ENCODE measurements at places on chromosomes 1 and 21.

DNA sequence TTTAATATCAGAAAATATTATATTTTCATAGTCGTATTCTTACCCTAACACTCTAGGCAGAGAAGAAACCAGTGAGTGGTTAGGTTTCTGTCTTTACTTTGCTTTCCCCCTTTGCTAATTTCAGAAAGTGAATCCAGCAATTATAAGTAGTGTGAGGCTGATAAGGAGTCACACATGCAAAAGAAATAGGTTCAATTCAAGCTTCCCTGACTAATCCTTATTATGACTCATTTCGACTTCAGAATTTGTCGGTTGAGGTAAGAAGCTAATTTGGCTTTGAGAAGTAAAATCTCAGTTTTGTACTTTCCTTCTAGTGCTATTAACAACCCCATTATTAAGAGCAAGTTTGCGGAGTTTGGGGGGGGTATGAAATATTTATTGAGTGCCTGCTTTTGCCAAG, 22.4 kb downstream of the ESRRG start:
- DNase-seq: no peak

GRCh38 chr1:54465351-54465811, 59.2 kb upstream of the SSBP3 start:
- no peak for DNase-seq

DNA sequence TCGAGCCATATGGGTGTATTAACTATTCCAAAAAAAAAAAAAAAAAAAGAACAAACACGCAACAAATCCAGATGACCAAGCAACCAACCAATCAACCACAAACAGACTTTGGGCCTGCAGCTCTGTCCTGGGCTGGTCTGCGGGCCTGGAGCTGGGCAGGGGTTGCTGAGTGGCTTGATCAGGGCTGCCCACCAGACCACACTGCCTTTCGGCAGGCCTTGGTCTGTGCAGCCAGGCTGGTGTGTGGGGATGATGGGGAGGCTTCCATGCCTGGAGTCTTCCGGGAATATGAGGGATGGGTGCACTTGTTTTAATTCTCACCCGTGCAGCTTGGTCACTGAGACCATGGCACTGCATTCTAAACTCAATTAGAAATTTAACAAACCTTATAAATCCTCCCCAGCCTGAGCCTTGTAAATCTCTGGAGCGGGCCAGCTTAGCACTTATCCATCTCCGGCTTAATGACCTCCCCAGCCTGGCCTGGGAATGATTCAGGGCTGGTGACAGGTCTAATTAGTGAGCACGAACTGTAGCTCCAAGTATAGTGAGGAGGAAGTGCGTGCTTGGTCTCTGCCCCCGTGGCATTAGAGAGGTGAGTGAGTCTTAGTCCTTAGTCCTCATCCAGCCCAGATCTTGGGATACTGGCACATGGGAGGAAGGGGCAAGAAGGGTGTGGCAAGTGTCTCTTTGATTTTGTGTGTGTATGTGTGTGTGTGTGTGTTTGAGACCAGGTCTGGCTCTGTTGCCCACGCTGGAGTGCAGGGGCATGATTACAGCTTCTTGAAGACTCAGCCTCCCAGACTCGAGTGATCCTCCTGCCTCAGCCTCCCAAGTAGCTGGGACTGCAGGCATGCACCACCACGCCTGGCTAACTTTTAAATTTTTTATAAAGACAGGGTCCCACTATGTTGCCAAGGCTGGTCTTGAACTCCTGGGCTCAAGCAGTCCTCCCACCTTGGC, 74.6 kb upstream of the CSF3R start:
- DNase-seq: no peak

- DNase-seq: no peak
Measured at GRCh38 chr1:184748740-184749139, 5.9 kb downstream of the EDEM3 start.

GRCh38 chr1:72097851-72098570, 184.3 kb downstream of the NEGR1 start:
- DNase-seq: no peak

DNA sequence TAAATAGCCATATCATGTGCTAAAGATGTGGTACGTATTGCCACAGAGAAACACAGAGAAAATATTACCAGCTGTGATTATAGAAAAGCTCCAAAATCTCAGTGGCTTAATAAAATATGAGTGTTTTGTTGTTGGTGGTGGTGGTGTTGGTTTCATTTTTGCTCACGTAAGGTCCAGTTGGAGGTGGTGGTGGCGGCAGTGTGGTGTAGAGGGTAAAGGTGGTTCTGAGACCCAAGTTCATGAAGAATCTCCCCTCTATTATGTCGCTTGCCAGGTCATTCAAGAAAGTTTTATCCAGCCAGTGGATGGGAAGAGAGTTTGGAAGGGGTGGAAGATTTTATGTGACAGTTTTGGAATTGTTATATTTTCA, 217.6 kb upstream of the SAMSN1 start:
- DNase-seq: no peak

- DNase-seq: no peak
Measured at GRCh38 chr1:188244681-188245080, 1415.9 kb downstream of the PLA2G4A start.

DNA sequence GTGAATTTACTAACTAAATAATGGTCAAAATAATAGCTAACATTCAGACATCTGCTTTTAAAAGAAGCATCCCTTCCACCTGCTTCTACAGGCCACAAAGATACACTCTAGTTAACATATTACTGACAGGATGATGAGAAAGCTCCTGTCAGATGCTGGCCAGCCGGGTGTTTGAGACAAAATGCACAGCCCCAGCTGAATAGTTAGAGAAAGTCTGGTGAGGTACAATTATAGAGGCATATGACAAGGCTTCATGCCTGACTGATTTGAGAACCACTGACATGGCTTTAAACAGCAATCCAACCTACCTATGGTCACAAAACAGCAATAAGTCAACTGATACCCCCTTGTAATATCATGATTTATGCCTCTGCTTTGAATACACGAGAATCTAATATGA, 137.0 kb downstream of the DENND1B start:
- DNase-seq: no peak

GRCh38 chr1:46549697-46550681, 1.5 kb downstream of the KNCN start:
- no peak for DNase-seq

- no peak for DNase-seq
Measured at GRCh38 chr1:52751589-52752483, 25.6 kb downstream of the ZYG11B start.

GRCh38 chr1:219563568-219563967, 49.3 kb downstream of the ZC3H11B start:
- no peak for DNase-seq

DNA sequence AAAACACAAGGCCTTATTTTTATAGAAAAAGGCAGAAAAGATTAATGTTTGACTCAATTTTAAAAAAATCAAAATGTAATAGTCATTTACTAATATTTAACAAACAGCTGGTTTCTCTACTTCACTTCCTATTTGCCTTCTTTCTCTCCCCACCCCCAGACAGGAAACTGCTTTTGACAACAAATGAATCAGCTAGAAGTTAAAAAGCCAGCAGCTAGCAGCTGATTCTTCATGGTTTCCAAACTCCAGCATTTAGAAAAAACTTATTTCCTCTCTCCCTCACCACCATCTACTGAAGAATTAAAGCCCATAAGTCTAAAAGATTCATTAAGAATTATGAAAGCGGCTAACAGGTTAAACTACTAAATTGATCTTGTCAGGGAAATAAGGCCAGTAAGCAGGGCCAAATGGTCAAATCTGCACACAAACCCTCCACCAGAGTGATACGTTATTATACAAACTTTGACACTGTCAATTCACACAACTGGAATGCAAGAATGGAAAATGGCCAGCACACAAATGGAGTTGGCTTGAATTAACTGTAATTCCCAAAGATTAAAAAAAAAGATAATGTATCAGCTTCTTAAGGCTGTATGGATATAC, 4.0 kb downstream of the WDR26 start:
- no peak for DNase-seq

DNA sequence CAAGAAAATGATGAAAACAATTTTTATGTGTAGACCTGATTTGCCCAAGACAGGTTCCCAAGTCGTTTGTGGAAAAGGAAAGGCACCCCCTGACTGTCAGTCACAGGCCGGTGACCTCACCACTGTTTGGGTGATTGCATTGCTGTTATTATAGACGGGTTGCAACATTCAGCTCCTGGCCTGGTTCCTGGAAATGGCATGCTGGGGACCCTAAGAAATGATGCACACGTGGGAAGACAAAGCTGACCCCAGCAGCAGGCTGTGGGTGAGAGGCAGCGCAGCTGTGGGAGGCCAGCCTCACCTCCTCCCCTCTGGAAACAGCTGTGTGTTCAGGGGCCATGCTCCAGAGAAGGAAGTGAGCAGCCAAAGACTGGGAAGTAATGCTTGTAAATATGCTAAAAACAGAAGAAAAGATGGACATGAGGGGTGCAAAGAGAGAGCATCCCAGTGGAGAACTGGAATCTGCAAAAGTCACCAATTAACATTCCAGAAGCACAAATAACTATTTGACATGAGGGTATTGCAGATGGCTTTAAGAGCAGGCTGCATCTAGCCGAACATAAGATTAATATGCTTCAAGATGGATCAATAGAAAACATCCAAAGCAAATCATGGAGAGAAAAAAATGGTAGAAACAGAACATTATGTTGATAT, 23.4 kb upstream of the ABCG1 start:
- DNase-seq: no peak

DNA sequence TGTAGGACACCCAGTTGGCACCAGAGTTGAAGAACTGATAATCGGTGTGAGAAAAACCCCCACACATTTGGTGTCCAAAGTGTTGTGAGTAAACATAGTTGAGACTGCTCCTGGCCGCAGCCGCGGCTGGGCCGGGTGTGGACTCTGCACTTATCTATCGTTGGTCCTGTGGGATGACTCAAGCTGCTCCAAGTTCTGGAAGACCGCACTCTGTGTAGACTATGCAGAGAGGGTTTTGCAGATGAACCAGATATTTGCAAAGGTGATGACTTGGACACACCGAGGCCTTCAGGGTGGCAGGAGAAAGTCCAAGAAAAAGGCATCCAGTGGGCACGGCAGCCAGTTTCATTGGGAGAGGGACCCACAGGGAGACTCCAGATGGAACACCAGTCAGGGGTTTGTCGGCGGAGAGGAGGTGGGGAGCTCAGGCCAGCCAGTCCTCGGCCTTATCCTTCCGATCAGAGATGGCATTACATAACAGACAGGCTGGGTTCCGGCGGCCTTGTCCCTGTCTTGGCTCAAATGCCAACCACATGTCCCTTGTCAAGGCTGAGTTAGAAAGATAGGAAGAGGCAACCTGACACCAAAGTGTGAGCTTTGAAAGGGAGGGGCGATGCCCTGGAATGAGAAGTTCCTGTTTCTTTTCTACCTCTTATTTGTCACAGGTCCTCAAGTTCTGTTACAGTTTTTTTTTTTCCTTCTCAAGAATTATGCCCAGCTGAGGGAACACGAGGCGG, 21.1 kb downstream of the C2CD2 start:
- no peak for DNase-seq

DNA sequence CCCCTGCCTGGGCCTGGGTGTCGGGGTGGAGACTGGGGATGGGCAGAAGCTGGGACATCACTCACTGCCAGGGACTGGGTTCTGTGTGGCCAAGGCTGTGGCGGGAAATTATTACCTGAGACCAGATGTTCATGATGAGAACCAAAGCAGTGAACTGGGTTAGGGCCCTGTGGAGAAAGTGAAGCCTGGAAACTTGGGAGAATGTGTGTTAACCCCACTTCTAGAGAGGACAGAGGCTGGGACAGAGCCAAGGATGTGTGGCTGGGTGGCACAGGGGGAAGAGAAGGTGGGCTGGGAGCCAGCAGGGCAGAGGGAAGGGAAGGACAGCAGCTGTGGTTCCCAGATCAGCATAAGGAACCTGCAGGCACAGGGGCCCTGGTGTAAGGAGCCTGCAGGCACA, 31.3 kb downstream of the CNIH3 start:
- DNase-seq: no peak

DNA sequence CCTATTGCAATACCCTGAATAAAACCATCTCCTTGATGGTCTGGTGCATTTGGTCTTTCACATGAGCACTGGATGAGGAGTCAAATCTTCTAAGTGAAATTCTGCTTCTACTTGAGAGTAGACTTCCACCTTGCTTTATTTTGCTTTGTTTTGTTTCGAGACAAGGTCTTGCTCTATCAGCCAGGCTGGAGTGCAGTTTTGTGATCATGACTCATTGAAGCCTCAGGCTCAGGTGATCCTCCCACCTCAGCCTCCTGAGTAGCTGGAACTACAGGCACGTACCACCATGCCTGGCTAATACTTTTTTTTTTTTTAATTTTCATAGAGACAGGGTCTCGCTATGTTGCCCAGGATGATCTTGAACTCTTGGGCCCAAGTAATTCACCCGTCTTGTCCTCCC, 65.8 kb upstream of the F3 start:
- no peak for DNase-seq

- no peak for DNase-seq
Measured at GRCh38 chr1:43879996-43880395, 53.6 kb upstream of the ARTN start.

DNA sequence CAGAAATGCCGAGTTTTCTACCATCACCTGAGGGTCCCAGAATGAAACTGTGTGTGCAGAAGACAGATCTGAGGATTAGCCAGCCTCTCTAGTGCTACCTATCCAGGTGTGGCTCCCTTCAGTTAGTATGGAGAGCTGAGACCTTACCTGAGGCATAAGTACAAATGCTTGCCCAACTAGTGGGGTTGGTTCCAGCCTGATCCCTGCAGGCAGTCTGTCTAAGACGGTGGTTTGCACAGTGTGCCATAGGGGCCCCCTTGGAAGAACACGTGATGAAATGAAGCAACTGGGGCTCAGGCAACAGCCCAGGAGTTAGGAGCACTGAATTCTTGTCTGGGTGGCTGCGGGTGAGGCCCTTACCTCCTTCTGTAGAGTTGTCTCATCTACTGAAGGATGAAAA, 15.6 kb downstream of the S100A7A start:
- DNase-seq: no peak

Data from omental fat pad (tissue), 4 donors.